Breast epithelium (tissue), 4 donors: ENCODE measurements at places on chromosomes 11 and 22.

DNA sequence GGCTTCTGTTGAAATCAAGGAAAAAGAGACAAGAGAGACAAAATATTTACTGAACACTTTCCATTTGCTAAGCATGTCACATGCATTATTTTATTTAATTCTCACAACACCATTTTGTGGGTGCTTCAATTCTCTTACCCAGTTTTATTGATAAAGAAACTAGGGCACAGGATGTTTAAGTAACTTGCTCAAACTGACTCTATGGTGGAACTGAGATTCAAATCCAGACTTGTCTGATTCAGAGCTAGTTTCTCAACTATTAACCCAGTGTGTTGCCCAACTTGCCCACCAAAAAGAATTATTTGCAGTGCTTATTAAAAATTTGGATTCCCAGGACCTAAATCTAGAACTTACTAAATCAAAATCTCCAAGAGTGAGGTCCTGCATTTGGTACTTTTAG is 21.5 kb upstream of the MSANTD4 start:
- DNase-seq, result no peak

- no peak for DNase-seq
Observed at GRCh38 chr11:111246956-111247355, 1.4 kb downstream of the POU2AF2 start.

DNA sequence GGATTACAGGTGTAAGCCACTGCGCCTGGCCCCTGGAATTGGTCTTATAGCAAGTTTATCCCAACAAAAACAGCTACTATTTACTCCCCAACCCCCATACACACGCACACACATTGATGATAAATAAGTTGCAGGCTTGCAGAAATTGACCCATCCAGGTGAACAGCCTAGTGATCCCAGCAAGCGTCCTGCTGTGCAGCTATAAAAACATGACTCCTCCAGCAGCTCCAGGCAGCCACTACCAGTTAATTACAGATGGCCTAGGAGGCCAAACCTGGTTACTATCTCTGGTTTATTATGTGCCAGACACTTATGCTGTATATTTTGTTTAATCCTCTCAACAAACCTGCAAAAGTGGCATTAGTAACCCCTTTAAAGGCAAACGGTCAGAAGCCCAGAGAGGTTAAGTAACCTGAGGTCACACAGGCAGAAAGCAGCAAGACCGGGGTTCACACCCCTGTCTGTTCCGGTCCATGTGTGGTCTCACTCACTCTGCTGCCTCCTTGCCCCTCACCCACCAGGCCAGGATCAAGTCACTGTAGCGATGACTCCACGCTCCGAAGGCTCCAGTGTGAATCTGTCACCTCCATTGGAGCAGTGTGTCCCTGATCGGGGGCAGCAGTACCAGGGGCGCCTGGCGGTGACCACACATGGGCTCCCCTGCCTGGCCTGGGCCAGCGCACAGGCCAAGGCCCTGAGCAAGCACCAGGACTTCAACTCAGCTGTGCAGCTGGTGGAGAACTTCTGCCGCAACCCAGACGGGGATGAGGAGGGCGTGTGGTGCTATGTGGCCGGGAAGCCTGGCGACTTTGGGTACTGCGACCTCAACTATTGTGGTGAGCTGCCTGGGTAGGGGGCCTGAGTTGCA is 6.6 kb downstream of the F2 start:
- DNase-seq, result no peak

GRCh38 chr22:39251762-39252460 is 7.1 kb upstream of the PDGFB start:
- DNase-seq, result peak; percentile 75

- no peak for DNase-seq
Observed at GRCh38 chr11:134513585-134514120, 101.6 kb upstream of the B3GAT1 start.

- no peak for DNase-seq
Observed at GRCh38 chr11:17651681-17652080, 67.7 kb upstream of the MYOD1 start.

- DNase-seq, result no peak
Observed at GRCh38 chr22:20051927-20052308, 28.1 kb upstream of the DGCR8 start.

GRCh38 chr11:73306069-73306841 is 1.8 kb upstream of the ARHGEF17 start:
- DNase-seq, result no peak

DNA sequence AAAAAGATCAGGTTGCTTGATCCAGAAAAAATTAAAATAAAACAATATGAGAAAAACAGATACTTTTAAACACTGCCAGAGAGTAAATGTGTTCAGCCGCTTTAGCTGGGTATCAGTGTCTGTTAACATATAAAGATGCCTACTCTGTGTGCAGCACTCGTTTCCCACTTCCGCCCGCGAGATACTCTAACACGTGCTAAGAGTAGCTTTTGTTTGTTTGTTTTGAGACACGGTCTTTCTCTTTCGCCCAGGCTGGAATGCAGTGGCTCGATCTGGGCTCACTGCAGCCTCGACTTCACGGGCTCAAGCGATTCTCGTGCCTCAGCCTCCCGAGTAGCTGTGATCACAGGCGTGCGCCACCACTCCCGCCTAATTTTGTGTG is 531 bp upstream of the MEN1 start:
- no peak for DNase-seq

- DNase-seq, result no peak
Observed at GRCh38 chr11:43907028-43907975, 26.7 kb downstream of the ALKBH3 start.
